ENCODE measurements at places on chromosomes 1 and 21.

GRCh38 chr1:61808968-61809367 is 66.7 kb downstream of the PATJ start:
- DNase-seq: no peak

DNA sequence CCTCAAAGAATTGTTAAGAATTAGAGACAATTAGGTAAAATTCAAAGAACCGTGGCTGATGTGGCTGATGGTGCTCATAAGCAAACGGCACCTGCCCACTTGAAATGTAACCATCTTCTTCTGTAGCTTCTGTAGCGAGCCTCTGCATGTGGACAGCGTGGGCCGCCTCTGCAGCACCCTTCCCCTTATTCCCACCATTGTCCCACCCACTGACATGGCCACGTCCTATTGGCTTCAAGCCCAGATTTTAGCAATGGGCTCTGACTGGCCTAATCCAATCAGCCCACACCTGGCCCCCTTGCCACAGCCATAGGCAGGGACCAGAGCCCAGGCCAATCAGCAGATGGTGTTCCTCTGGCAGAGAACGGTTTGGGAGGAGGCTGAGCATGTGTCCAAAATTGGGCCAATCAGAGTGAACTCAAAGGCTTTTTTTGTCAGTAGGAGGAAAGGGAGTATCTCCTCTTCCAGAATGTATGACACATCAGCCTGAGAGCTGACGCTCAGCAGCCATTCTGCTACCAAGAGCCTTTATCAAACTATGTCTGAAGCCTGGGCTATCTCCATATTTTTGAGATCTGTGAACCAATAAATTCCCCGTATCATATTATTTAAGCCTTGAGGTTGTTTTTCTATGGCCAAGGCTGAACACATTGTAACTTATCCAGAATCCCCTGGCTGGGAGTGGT is 518.5 kb downstream of the SMYD3 start:
- DNase-seq: no peak

DNA sequence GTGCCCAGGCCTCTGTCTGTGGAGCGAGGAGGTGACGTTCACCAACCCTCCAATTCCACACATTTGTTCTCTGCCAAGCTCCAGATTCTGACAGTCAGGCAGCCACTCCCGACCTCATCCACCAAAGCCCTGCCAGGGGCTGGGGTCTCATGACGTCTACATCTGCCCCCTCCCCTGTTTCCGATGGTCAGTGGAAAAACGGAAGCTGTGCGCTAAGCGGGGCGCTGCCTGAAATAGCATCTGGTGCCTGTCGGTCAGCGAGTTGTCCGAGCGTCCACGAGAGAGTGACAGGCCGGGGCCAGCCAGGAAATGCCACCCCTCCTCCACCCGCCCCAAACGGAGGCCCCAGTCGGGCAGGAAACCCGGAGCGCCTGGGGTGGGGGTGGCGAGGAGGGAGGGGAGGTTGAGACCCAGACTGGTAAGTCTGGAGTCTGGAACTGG is 3.2 kb upstream of the TAL1 start:
- DNase-seq: no peak

DNA sequence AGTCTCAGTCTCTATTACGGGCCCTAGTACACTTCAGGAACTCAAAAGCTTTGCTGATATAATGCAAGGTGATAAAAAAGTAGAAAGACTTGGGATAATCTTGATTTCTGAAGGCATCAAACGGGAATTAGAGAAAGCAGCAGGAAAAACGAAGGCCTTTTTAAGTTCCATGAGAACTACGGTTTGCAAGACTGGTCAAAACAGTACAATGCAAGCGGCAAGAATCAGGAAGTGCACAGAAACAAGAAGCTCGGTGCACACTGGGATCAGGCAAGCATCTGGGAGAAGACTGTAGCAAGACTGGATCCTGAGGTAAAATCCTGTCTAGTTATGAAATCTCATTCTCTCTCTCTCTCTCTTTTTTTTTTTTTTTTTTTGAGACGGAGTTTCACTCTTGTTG is 28.6 kb downstream of the NTMT2 start:
- DNase-seq: no peak

DNA sequence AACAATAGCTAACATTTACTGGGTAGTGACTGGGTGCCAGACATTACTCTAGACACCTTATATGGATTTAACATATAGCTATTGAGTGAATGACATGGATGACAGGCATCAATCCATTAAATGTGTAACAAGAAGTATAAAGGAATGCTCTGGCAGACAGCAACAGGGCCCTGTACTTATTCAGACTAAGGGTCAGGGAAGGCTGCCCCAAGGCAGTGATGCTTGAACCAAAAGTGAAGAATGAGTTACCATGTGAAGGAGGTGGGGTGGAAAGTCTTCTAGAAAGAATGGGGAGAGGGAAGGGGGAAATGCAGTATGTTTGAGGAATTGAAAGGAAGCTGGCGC is 8.3 kb upstream of the PTPRF start:
- DNase-seq: no peak

DNA sequence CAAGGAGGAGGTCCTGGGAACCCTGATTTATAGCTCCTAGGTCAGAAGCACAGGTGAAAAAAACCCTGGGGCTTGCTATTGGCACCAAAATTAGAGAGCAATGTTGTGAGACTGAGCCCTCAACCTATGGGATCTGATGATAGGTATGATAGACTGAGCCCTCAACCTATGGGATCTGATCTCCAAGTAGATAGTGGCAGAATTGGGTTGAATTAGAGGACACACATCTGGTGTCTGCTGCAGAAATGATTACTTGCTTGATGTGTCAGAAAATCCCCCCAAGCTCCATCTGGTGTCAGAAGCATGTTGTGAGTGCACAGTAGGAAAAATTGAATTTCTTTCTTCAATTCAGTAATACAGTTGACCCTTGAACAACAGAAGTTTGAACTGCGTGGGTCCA is 62.4 kb downstream of the MAP3K21 start:
- DNase-seq: no peak

DNA sequence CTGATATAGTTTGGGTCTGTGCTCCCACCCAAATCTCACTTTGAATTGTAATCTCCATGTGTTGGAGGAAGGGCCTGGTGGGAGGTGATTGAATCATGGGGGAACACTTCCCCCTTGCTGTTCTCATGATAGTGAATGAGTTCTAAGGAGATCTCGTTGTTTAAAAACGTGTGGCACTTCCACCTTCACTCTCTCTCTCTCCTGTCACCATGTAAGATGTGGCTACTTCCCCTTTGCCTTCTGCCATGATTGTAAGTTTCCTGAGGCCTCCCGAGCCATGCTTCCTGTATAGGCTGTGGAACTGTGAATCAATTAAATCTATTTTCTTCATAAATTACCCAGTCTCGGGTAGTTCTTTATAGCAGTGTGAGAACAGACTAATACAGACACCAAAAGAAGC is 40.4 kb downstream of the FRRS1 start:
- no peak for DNase-seq

- DNase-seq: no peak
These were observed 6.5 kb downstream of the MEX3A start for GRCh38 chr1:156075775-156076204.

- no peak for DNase-seq
These were observed 70.6 kb upstream of the PAXBP1 start for GRCh38 chr21:32842146-32842545.

DNA sequence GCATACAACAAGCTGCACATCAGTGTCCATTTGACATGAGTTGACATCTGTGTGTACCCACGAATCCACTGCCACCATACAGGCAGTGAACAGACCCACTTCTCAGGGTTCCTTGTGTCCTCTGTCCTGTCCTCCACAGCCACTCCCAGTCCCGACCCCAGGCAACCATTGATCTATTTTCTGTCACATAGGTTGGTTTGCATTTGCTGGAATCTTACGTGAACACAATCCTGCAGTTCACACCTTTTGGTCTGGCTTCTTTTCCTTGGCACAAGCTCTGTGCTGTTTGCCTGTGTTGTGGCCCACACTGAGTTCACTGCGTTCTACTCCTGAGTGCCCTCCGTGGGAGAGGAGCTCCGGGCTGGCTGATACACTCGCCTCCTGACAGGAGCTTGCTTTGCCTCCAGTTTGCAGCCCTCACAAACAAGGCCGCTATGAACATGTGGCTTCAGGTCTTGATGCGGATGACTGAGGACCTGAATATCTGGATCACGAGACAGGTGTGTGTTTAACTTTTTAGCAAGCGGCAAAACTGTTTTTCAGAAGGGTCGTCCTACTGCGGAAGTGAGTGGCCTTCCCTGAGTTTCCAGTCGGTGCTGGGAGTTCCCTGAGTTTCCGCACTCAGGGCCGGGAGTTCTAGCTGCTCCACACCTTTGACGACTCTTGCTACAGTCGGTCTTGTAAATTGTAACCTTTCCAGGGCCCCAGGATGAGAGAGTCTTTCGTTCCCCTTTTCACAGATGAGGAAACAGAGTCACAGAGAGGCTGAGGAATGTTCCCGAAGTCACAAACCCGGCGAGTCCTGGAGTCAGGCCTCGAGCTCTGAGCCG is 13.0 kb upstream of the COL18A1 start:
- no peak for DNase-seq

- no peak for DNase-seq
These were observed 40.0 kb upstream of the CD101 start for GRCh38 chr1:116961606-116962005.

GRCh38 chr1:154391086-154391770 is 13.9 kb upstream of the IL6R start:
- DNase-seq: no peak

- DNase-seq: no peak
These were observed 124.8 kb downstream of the RIPK4 start for GRCh38 chr21:41641821-41642701.

- no peak for DNase-seq
These were observed 6.2 kb downstream of the RNPEP start for GRCh38 chr1:201988601-201989000.

- no peak for DNase-seq
These were observed 559.8 kb upstream of the USP24 start for GRCh38 chr1:55775007-55775406.

GRCh38 chr1:226710501-226710900 is 28.6 kb downstream of the ITPKB start:
- DNase-seq: no peak

DNA sequence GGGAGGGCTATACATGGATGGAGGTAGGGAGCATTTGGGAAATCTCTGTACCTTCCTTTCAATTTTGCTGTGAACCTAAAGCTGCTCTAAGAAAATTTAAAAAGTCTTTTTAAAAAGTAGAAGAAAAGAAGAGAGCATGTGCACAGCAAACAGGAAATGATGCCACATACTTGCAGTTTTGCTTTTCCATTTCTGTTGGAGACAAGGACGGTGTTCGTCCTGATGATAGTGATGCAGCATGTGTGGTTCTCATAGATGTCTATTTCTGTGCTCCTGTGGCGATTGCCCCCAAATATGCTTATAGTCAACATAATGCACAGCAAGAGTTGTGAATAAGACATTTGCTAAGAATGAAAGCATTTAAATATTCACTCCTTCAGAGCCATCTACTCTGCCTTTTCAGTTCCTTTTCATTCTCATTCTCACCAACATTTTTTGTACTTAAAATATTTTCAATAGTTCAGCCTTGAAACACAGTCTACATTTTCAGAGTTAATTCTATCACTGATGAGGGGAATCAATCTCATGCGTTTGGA is 66.6 kb downstream of the LRRC8C start:
- DNase-seq: no peak

- DNase-seq: no peak
These were observed 29.6 kb upstream of the SFPQ start for GRCh38 chr1:35222322-35223083.

GRCh38 chr1:176220100-176220689 is 13.1 kb upstream of the COP1 start:
- no peak for DNase-seq

GRCh38 chr1:228339059-228339704 is 67.5 kb downstream of the TRIM11 start:
- DNase-seq: no peak

Measured in activated CD8-positive, alpha-beta memory T cell treated with anti-CD3 and anti-CD28 coated beads for 1 hour (primary cell).